ENCODE measurements at places on chromosomes 16 and 17.

- DNase-seq = no peak
Measured at GRCh38 chr17:82923366-82924113, 83.7 kb upstream of the ZNF750 start.

GRCh38 chr17:18968945-18969887 is 17.3 kb downstream of the SLC5A10 start:
- DNase-seq = no peak

DNA sequence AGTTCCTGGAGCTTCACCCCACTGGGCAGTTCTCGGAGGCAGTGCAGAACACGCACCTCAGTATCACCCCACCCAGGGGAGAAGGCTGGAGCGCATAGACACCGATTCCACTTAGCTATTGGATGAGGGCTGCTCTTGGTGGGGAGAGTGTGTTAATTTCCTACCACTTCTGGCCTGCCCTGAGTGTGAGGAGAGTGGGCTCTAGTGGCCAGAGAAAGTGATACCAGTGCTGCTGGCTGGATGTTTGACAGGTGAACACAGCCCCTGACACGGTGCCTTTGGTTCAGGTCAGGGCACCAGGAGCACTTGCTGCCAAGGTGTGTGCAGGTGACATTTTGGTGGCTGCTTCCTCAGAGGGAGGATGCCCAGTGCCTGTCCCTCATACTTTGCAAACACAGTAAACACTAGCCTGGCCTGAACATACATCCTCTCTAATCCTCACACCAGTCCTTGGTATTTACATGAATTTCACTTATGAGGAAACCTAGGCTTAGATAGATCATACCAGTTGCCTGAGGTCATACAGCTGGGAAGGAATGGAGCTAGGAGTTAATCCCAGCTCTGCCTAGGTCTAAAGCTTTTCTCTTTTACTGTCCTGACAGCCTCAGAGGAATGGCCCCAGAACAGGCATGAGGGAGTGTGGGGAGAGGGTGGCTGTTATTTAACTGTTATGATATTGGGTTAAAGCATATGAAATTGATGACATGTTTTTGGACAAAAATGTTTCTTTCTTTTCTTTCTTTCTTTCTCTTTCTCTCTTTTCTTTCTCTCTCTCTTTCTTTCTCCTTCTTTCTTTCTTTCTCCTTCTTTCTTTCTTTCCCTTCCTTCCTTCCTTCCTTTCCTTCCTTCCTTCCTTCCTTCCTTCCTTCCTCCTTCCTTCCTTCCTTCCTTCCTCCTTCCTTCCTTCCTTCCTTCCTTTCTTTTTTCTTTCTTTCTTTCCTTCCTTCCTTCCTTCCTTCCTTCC is 21.0 kb upstream of the ITGAX start:
- DNase-seq = no peak

DNA sequence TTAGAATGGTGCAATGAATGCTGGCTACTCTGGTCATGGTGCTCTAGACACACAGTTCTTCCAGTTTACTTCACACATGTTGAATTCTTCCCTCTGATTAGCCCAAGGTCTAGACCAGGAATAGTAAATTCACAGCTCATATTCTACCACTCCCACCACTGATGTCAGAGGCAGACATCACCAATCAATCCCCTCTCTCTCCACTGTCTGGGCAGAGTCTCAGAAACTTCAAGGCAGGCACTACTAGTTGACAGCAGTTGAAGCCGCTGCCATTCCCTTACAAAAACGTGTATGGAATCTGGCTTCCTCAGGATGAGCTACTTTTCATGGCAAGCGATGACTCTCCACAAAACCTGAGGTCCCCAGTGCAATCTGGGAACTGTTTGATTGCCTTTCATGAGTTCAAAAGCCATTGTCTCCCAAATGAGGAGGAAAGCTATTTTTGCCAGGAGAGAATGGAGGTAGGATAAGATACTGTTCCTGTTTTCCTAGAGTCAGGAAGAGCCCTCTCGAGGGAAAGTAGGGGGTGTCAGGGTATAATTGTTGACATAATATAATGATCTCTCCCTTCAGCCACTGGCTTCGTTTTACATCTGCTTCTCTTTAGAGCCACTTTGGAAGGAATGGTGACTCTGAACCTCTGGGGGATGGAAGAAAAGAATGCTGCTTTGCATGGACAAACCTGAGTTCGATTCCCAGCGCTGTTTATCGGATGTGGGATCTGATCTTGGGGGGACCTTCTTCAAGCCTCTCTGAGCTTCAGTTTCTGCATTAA is 90.0 kb downstream of the FOXL1 start:
- DNase-seq = no peak

DNA sequence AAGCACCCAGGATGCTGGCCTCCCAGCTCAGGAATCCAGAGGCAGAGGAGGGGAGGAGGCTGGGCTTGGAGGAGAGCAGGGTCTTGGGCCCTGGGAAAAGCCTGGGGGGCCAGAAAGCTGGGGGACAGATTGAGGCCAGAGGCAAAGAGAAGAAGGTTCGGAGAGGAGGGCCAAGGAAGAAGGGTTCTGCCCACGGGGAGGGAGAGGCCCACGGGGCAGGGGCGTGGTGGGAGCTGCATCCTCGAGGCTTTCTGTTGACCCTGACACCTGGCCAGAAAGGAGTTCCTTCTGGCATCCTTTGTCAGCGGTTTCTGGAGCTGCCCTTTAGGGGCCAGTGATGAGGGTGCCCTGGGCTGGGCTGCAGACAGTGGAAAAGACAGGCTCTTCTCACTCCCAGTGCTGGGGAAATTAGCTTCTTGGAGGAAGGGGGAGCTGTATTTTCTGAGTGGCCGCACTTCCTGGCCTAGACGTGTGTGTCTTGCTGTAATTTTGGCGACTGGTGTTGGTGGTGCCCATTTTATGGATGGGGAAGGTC is 308.7 kb downstream of the SEC14L1 start:
- DNase-seq = no peak

DNA sequence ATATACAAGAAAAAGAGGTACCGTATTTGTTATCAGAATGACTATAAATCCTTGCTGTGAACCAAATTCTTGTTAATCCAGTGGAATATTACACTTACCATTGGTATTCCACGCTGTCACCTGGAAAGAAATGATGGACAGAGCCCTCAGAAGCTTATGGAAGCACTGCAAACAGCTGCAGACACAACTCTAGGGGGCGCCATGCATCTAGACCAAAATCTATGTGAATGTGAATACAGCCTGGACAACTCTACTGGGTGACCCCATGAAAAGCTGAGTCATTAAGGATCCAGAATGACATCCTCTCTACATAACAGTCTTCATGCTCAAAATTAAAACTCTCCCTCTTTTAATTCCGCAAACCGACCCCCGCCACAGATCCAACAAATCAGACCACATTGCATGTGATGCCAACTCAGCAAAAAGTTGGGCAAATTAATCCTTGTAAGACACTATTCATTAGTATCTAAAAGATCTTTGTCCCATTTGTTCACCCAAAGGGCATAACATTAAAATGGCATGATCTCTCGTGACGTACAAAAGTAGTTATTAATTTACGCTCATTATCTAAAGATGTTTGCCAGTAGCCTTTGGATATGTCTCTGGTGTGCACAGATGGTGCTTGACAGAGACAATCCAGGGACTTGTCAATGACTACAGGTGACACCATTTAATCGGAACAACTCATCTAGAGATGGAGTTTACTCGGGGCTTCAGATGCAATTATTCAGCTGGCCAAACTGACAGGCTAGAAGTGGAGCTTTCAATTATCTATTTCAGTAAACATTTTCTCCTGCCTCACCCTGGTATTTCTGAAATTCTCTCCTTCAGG is 552.7 kb upstream of the PSMD7 start:
- DNase-seq = no peak

DNA sequence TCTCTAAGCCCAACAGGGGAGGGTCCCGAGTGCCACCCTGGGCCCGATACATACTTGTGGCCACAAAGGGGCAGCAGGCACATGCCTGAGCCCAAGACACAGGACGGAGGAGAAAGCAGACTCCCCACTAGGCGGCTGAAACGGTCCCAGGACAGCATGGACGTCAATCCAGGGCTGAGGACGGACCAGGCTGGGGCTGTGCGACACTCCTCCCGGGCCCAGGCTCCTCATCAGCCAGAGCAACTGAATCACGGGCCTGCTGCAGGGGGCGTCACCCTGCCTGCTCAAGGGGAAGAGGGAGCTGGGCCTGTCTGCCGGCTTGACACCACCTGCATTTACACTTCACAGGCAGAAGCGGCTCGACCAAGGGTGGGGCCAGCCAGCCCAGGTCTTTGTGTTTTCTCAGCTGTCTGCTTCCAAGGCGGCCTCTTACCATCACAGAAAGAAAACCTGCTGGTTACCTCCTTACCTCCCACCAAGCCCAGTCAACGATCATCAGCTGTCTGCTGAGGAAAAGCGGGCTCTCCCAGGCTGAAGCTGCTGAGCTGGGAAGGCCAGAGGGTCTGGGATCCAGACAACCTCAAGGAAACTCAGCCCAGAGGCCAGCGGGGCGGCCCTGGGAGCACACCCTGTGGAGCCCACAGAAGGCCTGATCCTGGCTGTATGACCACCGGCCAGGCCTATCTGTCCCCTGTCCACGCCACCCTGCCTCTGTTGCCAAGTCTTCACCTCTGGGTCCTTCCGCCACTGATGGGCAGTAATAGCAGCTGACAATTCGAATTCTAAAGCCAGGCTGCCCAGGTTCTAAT is 26.4 kb downstream of the KIFC3 start:
- DNase-seq = no peak

DNA sequence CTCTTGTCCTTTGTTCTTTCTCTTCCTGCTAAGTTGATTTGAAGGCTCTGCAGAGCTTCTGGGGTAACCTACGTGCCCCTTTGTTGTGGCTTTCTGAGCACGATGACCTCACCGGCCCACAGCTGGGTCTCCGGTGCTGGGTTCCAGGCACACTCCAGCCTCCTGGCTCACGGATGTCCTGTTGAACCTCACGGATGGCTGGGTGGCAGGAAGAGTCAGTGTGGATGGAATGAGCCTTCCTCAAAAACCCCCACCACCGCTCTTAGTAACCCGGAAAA is 116.0 kb downstream of the SOCS1 start:
- peak; percentile 37 for DNase-seq

GRCh38 chr17:3803308-3803640 is 2.3 kb upstream of the ITGAE start:
- no peak for DNase-seq

- no peak for DNase-seq
Measured at GRCh38 chr17:40122999-40123810, 1.4 kb downstream of the MSL1 start.

GRCh38 chr17:77178563-77178962 is 37.8 kb downstream of the SEC14L1 start:
- DNase-seq = no peak

- no peak for DNase-seq
Measured at GRCh38 chr17:43877451-43878155, 29.7 kb downstream of the MPP2 start.

DNA sequence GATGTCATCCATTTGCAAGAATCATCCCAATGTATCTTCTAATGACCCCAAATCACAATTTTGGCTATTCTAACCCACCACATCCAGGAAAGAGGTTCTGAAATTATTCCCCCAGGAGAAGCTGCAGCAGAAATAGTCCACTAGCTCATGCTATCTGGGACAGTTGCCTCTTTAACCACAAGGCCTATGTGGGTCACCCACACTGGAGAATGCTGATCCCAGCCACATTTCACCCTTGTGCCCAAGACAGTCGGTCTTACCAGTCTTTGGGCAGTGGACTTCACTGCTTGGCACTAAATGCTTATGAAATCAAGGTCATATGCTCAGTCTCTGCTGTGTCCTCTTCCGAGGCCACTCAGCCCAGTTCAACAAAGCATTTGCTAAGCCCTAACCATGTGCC is 27.0 kb downstream of the ABCC12 start:
- DNase-seq = no peak

DNA sequence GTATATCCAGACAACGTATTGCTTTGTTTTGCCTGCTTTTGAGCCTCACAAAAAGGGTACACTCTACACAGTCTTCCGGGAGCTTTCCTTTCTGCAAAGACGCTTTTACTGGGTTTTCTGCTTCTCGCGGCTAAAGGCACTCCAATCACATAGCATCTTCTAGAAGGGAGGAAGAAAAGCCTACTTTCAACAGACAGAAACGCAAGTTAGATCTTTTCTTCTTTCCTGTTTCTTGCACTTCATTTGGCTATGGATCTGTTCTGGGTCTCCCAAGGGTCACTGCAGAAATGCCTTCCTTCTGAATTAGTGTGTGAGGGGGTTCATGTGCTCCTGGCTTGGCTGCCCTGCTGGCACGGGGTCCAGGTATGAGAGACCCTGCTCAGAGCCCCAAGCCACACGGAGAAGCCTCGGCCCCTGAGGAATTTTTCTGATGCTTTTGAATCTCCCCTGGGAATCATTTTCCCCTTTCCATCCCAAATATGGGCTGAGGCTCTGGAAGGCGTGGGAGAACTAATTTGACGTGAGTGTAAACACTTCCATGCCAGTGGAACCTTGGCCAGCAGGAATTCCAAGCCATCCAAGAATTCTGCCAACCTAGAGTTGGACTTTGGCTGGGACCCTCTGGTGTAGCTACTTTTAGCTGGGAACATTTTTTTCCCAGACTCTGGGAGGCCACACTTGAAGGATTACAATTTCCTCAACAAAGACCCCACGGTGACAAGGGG is 49.6 kb upstream of the NKD1 start:
- peak; percentile 48 for DNase-seq

GRCh38 chr16:5551909-5552308 is 454.3 kb upstream of the EEF2KMT start:
- no peak for DNase-seq

DNA sequence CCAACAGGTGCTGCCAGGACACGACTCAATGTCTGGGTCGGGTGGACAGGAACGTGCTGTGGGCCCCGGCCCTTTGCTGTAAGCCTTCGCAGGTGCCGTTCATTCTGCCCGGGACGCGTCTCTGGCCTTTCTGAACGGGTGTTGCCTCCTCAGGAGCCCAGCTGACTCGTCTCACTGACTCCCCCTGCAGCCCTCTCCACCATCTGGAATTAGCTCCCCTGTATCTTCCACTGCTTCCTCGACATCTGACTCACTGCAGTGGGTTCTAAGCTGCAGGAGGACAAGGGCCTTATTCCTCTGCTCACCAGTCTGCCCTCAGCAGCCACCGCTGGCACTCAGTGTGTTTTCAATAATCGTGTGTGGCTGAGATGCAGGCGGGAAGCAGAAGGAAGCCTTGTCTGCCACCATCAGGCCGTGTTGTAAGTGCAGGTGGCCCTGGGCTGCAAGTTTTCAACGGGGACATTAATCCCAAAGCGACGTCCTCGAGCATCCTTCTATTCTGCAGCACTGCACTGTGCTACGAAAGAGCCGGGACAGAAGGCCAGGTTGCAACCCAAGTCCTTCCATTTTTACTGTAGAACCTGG is 256.2 kb downstream of the FOXL1 start:
- no peak for DNase-seq

Measured in tibial artery (tissue), 4 donors.